ENCODE measurements at places on chromosomes 6 and 20.

DNA sequence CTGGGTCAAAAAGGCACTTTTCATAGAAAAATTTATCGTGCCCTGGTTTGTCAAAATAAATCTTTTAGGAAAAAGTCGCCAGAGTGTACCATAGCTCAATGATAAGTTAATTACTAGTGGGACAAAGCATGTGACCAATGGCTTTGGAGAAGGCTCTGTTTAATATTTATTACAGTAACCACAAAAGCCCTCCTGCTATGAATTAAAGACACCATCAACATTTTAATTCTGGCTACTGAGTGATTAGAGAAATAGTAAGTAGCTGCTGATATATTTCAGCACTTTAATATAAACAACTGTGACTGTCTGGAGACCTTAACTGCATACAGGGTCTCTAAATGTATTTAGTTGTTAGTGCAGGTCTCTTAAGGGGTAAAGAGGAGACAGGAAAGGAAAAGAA is 38.3 kb downstream of the KIF13A start:
- no peak for DNase-seq

- peak; percentile 72 for DNase-seq
These were observed at the start of gene ZNF341 for GRCh38 chr20:33731693-33732165. Gene ZNF341, plus strand, starts transcription at chr20:33731996. Its CDS starts 26 bp downstream, at chr20:33732022.

- no peak for DNase-seq
These were observed 183.9 kb upstream of the JARID2 start for GRCh38 chr6:15061908-15062515.

DNA sequence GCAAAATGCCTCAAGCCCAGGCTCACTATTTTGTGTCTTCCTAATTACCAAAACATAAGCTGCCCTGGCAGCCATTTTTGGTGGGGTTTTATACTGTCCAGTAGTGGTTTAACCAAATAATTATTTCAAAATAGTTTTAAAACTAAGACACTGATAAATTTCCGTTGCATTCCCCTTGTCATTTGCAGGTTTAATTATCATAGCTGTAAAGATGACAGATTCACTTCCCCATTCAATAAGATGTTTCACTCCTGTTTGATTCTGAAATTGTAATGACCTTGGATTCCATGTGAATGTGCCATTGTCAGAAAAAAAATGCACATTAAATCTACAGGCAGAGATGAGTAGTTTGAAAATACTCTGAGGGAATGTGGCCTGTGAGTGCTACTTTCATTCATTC is 172.0 kb downstream of the COL9A1 start:
- no peak for DNase-seq

DNA sequence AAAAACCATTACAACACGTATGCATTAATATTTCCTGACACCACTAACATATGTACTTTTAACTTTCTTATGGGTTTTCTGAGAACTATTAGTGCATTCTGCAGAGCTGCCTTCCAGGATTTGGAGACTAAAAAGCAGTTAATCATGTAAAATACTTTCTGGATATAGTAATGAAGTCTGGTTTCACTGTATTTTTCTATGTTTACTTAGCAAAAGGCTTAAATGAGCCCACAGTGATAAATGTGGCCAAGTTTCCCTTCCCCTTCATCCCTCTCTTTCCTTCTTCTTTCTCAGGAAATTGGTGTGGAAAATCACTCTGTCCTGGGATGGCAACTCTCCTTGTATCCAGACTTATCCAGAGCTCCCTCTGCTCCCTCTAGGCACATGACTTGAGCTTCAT is 29.7 kb upstream of the ENPP1 start:
- DNase-seq, result no peak

- no peak for DNase-seq
These were observed 37.6 kb upstream of the PLCB1 start for GRCh38 chr20:8094415-8094818.

DNA sequence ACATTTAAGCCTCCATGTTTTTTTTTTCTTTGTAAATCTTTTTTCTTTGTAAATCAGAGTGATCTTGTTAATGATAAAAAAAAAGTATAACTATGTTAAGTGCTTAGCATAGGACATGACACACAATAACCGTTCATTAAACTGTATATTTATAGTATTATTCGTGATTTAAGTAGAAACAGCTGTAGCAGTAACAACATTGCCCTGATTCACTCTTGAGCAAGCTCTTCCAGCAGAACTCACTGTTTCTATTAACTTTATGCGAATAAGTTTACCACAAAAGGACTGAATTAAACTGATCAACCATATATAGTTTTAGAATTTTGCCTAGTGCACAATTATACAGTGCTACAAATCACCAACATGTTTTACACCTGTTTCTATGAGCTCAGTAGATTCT is 1338.0 kb upstream of the EYS start:
- DNase-seq, result no peak

DNA sequence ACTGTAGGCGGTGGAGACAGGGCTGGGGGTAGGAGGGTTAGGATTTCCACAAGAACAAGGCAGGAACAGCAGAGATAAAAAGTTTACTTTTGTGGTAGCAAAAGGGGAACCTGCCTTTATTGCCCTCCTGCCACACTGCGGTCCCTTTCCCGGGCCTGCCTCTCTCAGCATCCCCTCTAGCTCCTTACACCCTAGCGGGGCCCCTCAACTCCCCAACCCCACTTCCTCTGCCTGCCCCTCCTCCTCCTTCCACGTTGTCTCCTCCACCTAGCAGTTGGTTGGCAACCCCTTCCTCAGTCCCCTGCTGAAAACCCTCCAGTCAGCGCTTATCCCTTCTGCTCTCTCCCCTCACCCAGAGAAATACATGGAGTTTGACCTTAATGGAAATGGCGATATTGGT is 714 bp downstream of the AIF1 start:
- DNase-seq, result no peak

GRCh38 chr6:36436466-36436865 is 6.2 kb downstream of the PXT1 start:
- no peak for DNase-seq

GRCh38 chr6:27288136-27289044 is 23.7 kb downstream of the POM121L2 start:
- no peak for DNase-seq

GRCh38 chr6:47034421-47034820 is 7.7 kb downstream of the ADGRF1 start:
- DNase-seq, result no peak

GRCh38 chr6:45830441-45831139 is 185.1 kb downstream of the CLIC5 start:
- no peak for DNase-seq

DNA sequence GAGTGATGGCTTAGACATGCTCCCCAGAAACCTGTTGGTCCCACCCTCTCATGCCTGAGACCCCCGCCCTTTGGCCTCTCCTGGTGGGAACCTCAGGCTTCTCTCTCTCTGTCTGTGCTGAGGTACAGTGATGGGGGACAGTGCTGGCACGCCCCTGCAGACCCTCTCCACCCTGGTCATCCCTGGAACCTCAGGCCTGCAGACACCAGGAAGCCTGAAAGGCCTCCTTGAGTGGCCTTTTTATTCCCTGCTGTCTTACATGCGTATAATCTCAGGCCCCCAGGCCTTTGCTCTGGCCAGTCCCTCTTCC is 78.5 kb upstream of the MAFB start:
- no peak for DNase-seq

- no peak for DNase-seq
These were observed at the start of gene ADGB for GRCh38 chr6:146598772-146599405. Gene ADGB, plus strand, starts transcription at chr6:146598972. Its CDS starts 69 bp downstream, at chr6:146599041.

GRCh38 chr20:57586370-57586793 is 25.5 kb downstream of the PCK1 start:
- DNase-seq, result no peak

- DNase-seq, result no peak
These were observed 173.2 kb downstream of the TMEM242 start for GRCh38 chr6:157150076-157150475.

DNA sequence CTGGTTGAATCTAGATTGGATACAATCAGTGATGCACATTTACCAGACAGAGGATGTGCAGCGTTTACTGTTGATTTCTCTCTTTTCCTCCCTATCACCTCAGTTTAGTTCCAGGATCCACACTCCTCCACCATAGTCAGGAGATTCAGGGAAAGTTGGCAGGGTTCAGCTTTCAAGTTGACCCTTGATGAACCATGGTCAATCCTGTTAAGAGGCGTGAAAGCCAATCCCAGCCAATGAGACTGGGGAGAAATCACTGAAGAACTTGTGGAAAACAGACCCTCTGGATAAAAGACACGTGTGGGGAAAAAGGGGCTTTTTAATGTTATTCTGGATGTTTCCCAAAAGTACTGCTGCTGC is 19.2 kb upstream of the SCP2D1 start:
- DNase-seq, result no peak

GRCh38 chr6:107684996-107685395 is 139.1 kb downstream of the SCML4 start:
- no peak for DNase-seq

GRCh38 chr6:125274935-125275334 is 26.8 kb downstream of the HDDC2 start:
- DNase-seq, result no peak

GRCh38 chr20:35311822-35312221 is 19.6 kb upstream of the FAM83C start:
- no peak for DNase-seq

DNA sequence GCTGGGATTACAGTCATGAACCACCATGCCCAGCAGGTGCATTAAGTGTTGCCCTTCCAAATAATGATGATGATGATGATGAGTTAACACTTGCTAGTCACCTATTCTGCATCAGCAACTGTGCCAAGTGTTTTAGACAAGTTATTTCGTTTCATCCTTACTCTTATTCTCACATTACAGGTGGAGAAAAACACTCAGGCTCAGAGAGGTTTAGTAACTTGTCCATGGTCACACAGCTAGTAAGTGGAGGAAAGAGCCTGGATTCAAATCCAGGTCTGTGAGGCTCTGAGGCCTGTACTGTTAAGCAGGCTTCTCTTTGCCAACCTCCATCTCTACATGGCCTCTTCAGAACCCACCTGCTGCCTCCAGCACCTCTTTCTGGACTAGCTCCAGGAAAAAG is 70.8 kb downstream of the MDGA1 start:
- no peak for DNase-seq

DNA sequence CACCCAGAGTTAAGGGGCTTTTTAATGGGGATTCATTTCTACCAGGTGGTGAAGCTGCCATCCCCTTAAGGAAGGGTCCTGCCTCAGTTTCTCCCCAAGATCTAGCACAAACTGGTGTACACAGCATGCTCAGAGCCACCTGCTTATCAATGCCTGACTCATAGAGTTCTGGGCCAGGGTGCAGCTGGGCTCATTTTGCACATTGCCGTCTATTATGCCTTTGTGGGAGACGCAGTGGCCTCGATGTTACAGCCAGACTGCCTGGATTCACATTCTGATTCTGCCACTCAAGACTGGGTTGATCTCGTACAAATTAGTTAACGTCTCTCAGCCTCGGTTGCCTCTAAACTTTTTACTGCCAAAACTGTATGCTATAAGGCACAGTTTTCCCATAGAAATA is 365.7 kb downstream of the ZFAND3 start:
- no peak for DNase-seq

DNA sequence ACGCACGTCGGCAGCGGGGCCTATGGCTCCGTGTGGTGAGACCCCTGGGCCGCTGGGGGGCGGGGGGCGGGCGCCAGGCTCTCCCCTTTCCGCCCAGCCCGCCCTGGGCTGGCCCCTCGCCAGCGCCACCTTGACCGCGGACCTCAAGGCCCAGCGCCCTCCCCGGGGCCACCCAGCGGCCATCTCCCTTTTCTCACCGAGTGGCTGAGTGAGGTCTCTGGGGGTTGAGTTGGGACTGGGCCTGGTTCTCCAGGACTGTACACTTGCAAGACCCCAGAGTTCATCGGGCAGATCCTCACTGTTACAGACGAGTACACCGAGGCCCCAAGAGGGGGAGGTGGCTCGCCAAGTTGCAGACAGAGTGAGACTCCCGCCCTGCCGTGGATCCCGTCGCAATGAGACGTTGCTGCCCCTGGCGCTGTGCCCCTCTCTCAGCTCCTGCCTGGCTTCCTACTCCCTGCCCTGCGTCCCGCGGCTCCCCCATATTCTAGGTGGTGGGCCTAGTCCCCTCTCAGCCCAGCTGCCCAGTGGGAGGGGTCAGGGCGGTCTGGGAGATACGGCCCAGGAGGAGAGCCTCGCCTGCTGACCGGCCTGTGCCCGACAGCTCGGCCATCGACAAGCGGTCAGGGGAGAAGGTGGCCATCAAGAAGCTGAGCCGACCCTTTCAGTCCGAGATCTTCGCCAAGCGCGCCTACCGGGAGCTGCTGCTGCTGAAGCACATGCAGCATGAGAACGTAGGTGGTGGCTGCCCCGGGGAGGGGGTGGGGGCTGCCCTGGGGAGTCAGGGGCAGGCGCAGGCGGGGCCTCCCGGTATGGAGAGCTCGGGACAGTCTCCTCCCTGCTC is 576 bp downstream of the MAPK13 start:
- no peak for DNase-seq

DNA sequence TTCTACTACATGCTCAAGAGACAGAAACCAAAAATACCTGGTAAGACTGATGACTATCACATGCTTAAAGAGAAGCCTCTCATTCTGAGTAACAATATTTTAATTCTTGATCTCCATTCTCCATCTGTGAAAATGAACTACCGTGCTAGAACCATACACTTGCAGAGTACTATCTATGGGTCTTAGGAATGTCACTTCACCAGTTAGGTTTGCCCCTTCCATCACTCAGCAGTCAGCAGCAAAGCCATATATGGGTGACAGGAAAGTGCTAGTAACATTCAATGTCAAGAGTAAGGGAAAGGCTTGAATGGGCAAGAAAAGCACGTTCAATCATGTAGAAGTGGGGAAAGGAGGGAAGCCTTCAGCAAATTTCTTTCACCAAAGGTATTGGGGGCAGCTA is 2.3 kb downstream of the DNAAF9 start:
- no peak for DNase-seq

DNA sequence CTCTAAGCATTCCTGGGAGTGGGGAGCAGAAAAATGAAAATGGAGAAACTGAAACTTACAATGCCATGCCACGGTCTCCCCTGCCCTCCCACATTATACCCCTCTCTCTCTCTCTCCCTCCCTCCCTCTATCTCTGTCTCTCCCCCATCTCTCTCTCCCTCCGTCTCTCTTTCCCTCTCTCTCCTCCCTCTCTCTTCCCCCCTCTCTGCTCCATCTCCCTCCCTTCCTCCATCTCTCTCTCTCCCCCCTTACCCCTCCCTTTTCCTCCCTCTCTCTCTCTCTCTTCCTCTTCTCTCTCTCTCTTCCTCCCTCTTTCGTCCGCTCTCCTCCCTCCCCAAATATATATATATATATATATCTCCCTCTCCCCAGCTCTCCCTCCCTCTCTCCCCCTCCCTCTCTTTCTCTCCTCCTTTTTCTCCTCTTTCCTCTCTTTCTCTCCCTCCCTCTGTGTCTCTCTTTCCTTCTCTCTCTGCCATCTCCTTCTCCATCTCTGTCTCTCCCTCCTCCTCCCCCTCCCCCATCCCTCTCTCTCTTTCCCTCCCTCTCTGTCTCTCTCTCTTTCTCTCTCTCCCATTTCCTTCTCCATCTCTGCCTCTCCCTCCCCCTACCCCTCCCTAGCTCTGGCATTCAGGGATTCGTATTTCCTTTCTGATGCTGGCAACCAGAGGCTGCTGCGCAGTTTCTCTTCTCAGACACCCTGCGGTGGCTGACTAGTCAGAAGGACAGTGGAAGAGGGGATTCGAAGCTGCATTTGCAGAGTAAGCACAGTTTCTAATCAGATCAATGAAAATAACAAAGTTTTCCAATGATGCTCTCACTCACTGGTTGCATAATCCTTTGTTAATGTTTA is 13.9 kb upstream of the VAPB start:
- DNase-seq, result no peak

- no peak for DNase-seq
These were observed 121.0 kb downstream of the QRSL1 start for GRCh38 chr6:106750142-106750918.

- DNase-seq, result no peak
These were observed 12.8 kb downstream of the ESF1 start for GRCh38 chr20:13771853-13772453.

GRCh38 chr6:133179481-133179880 is 61.7 kb upstream of the EYA4 start:
- DNase-seq, result no peak
